Thoracic aorta (tissue), 2 donors: ENCODE measurements at places on chromosomes 1 and 21. TPM values are rescaled to one million over a fixed set of nuclear protein-coding genes. Genes with fewer than 3 reads are reported as not detected.

GRCh38 chr1:232528472-232529089, 101.4 kb downstream of the SIPA1L2 start:
- DNase-seq = no peak

Gene ERICH3
- not detected for total RNA-seq

Gene CNIH3
- 0.21 TPM for total RNA-seq

DNA sequence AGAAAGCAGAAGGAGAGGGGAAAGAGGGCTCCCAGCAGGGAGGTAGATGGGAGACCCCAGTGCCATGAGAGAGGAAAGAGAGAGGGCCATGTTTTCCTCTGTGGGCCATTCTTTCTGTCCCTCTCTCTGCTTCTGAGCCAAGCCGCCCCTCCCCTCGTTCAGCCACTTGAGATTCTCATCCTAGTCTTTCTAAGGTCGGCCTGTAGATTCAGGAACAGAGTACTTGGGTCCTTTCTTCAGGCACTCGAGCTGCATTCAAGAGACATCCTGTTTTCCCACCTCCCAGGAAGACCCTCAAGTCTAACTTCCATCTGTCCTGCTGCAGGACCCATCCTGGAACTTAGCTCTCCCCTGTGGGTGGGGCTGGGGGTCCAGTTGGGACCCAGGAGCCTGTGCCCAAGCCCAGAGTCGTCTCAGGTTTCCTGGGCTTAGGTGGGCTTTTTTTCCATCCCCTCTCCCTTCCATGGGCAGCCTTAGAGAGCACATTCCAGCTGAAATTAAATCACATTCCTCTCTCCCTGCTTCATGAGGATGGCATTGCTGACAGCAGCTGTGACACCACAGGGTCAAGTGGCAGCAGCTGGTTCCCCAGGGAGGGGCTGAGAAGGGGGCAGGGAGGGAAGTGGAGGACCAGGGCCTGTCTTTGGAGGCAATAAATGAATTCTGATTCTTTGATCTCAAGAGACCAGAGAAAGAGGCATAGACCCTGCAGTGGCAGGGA, 13.0 kb downstream of the NES start:
- DNase-seq = no peak

GRCh38 chr21:20551939-20552338, 446.3 kb upstream of the NCAM2 start:
- DNase-seq = no peak

- no peak for DNase-seq
Measured at GRCh38 chr21:45886610-45887026, 95.0 kb upstream of the COL6A1 start.

- no peak for DNase-seq
Measured at GRCh38 chr1:232393444-232394146, 236.3 kb downstream of the SIPA1L2 start.

Gene ELF3
- 0.95 TPM for total RNA-seq

DNA sequence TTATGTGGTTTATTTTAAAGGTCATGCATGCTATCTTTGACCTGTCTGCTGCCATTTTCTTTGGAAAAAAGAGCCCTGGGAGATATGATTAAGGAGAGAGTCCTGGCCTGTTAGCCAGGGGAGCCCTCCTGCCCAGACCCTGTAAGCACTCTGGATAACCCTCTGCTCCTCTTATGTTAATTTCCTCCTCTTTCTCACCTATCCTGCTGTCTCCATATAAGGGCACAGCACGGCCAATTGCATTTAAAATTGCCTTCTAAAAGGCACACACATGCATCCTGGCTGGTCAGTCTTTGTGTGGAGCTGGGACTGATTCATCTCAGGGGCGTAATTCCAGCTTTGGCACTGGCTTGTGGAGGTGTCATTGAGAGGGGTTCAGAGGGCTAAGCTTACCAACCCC, 158.9 kb downstream of the ST6GALNAC5 start:
- DNase-seq = no peak

Gene RHBG
- not detected for total RNA-seq

DNA sequence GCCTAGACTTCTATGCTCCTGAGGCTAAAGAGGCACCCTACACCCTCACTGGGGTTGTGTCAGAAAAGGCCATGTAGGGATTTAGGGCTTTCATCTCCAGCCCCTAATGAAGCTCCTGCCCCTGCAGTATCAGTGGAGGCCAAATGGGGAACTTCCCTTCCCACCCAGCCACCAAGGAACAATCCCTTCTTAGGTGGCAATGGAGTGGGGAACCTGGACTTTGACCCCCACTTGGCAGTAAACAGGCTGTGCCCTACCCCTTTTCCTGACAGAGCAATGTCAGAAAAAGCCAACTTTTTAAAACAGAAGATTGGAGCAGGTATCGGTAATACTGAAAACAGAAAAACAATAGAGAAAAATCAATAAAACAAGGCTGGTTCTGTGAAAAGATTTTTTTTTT, 35.5 kb upstream of the SLC19A2 start:
- DNase-seq = no peak

DNA sequence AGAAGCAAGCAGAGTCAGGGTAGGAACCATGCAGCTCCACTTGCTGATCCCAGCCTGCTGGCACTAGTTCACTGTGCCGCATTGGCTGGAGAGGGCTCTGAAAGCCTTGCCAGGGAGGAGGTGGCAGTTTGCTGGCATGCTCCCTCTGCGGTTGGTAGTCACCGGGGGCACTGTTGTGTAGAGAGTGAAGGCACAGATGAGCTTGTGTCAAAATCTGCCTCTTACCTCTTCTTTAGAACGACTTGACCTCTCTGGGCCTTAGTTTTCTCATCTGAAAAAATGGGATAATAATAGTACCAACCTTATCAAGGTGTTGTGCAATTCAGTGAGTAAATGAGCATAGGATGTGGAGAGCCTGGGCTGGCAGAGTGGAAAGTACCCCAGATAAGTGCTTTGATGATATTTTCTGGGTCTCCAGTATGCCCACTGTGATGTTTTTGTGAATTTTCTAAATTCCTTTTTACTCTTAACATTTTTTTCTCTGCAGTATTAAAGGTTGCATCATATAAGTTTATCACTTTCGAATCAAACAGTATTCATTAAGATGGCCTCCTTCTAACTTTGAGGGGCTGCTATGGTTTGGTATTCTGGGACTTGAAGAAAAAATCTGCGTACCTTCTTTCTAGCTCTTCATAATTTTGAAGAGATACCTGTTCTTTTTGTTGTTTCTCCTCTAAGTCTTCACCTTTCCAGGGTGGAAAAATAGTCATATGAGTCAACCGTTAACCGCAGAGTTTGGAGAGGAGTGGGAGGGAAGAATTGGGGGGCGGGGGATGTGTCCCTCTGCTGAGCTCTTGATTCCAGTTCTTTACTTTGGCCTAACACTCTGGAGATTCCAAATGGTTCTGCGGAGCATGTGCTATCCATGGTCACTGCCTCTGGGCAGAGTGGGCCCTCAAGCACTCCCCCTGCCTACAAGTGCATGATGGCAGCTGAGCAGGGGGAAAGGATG, 26.8 kb downstream of the SZRD1 start:
- DNase-seq = no peak

GRCh38 chr21:25960402-25960801, 210.2 kb downstream of the APP start:
- no peak for DNase-seq

DNA sequence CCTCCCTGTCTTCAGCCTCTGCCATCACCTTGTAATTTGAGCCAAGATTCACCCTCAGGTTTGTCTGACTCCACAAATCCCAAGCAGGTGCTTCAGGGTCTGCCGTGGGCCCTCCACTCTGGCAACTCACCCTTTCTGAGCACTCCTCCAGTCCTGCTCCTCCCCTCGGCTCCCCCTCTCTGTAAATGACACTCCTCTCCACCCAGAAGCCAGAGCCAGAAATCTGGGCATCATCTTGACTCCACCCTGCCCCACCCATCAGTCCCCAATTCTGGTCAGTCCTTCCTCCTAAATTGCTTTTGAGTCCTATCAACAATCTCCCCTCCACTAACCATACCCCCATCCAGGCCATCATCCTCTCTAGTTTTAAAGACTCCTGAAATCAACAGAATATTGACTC, 40.5 kb downstream of the RCSD1 start:
- DNase-seq = no peak

Gene SERPINC1
- total RNA-seq = not detected

GRCh38 chr1:44310006-44310405, 45.1 kb downstream of the ERI3 start:
- DNase-seq = no peak

- DNase-seq = no peak
Measured at GRCh38 chr1:20440785-20441200, 45.2 kb downstream of the CAMK2N1 start.

DNA sequence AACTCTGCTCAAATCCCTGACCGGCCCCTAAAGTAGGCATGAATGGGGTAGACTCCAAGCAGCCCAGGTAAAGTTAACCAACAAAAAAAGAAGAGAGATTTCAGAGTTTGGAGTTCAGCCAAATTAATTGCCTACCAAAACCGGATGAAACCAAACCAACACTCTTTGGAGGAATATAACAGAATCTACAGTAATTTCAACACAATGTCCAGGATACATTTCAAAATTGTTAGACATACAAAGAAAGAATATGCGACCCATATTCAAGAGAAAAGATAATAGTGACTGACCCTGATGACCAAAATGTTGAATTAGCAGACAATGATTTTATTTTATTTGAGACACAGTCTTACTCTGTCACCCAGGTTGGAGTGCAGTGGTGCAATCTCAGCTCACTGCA, 12.6 kb downstream of the IL22RA1 start:
- no peak for DNase-seq

DNA sequence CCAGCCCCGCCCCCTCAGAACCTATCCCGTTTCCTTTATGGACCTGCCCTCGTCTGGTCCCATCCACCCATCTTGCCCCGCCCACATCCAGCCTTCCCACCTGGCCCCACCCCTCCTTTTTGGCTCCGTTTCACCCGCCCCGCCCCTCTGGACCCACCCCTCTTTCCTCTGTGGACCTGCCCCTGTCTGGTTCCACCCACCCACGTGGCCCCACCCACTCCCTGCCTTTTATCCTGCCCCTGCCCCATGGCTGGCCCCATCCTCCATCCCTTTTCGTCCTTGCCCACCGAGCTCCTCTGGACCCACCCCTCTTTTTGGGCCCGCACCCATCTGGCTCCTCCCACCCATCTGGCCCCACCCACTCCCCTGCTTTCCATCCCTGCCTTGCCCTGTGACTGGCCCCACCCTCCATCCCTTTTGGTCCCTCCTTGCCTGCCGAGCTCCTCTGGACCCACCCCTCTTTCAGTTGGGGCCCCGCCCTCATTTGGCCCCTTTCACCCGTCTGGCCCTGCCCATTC, 177.3 kb downstream of the CAMTA1 start:
- no peak for DNase-seq

GRCh38 chr21:17051054-17051453, 461.8 kb upstream of the CXADR start:
- DNase-seq = no peak

GRCh38 chr1:29249170-29249691, 12.9 kb downstream of the PTPRU start:
- no peak for DNase-seq

Gene RAB42
- total RNA-seq = 0.95 TPM

DNA sequence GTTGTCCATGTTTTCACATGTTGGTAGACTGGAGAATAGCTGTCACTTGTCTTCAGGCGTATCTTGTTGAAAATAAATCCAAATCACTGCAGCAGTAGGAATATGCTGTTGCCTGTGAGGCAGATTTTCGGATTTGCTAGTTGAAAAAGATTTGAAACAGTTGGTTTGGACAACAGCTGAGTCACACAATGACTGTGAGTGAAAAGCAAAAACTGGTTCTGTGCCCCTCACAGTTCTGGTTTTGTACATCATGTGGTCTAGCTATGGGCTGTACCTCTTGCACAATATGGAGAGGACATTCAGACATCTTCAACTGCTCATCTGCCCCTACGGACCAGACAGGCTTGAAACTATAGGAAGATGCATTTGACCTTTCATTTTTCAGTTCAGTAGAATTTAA, 1.8 kb downstream of the ARF1 start:
- no peak for DNase-seq

GRCh38 chr1:17251701-17252376, 2.9 kb downstream of the PADI3 start:
- DNase-seq = no peak

Gene TMIGD3
- total RNA-seq = 4.7 TPM

DNA sequence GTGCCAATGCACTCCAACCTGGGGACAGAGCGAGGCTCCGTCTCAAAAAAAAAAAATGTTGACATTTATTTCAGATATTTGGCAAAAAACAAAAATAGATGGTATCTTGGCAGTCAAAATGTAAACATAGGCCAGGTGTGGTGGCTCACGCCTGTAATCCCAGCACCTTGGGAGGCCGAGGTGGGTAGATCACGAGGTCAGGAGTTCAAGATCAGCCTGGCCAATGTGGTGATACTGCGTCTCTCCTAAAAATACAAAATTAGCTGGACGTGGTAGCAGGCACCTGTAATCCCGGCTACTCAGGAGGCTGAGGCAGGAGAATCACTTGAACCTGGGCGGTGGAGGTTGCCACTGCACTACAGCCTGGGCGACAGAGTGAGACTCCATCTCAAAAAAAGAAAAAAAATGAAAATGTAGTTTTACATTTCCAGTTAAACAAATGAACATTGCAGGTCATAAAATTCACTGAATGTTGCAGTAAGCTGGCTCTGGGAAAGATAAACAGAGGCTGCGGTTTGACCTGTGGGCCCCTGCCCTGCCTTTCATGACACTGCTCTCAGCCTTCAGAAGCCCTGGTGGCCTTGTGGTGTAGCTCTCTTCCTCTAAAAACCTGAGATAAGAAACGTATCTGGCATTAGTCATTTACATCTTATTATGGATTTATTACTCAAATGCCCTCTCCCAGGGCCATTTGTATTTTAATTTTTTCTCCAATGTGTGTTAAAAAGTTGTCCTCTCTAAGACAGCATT, 12.2 kb upstream of the SLC44A3 start:
- no peak for DNase-seq

Gene ZNF648
- not detected for total RNA-seq

DNA sequence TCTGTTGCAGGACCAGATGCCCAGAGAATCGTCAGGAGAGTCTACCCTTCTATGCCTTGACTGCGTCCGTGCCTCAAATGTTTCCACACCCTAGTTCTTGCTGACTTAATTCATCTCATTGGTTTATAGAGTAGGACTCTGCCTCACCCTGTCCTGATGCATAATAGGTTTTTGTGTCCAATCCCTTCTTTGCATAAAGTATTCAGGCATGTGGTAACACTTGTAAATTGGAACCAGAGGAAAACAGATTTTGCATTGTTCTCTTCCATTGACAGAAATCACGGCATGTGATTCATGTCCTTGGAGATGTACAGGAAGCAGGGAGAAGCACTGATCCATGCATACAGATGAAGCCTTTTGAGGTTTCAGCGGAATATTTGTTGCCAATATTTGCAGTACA, 29.5 kb downstream of the PLPPR5 start:
- no peak for DNase-seq

GRCh38 chr1:7025013-7025412, 239.8 kb downstream of the CAMTA1 start:
- DNase-seq = no peak

DNA sequence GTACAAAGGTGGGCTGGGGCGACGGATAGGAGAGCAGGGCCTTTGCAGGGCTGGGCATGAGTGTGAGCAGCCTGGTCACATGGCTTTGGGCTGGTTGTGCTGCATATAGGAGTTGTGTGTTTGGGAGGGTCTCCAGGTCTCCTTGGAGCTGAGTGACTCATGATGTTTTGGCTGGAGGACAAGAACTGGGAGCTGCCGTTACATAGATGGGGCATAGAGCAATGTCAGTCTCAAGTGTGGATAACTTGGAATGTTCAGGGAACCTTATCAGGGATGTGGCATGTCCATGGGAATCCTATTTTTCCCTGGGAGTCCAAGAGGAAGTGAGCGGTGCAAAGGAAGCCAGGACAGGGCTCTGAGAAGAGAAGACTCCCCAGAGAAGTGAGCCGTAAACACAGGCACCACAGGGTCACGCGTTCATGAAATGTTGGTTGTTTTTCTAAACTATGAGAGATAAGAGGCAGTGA, 136.4 kb upstream of the KCNE2 start:
- DNase-seq = peak; percentile 19

Gene SMIM1
- 4.6 TPM for total RNA-seq

Gene GJB3
- total RNA-seq = 0.54 TPM

Gene PGLYRP3
- total RNA-seq = not detected

Gene NOS1AP
- total RNA-seq = 12.2 TPM
